ENCODE measurements at places on chromosomes 11 and 22.

DNA sequence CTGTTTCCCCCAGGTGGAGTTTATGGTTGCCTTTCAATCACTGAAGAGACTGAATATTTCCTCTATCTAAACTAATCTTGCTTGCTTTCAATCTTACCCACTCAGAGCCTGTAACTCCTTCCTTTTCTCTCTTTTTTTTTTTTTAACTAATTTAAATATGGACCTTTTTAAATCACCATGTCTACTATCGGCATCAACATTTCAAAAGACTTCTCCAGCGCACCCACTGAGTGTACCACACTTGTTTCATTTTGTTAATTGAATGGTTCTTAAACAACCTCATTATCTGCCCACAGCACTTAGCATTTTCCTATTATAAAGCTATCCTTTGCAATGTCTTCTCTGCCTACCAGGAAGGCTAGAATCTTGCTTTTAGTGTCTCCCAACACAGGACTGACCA is 1212.5 kb downstream of the LRRC4C start:
- no peak for DNase-seq

- DNase-seq = no peak
Measured at GRCh38 chr11:104965735-104966134, 2.6 kb downstream of the CASP4 start.

DNA sequence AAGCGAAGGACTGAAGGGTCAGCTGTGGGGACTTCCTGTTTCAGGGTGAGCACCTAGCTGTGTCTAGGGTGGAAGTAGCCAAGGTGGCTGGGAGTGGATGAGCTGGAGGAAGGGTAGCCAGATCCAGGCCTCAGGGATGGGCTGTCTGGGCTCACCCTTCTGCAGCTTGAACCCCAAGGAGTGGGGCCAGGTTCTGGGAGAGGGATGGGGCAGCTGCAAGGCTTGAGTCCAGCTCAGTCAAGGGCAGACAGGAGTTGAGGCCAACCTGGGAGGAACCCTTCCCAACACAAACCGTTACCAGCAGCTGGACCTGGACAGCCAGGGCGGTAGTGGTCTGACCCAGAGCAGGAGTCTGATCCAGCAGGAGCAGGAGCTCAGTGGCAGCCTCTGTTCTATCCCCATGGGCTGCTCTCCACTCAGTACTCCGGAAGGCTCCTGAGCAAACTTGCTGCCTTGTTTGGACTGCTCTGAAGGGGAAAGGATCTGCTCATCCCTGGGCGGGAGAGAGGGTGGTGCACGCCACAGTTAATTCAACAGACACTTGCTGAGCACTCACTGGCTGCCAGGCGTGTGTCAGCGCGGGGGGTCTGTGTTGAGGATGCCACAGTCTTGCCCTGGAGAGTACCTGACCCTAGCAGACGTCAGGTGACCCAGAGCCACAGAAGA is 53.8 kb upstream of the THY1 start:
- DNase-seq = no peak

DNA sequence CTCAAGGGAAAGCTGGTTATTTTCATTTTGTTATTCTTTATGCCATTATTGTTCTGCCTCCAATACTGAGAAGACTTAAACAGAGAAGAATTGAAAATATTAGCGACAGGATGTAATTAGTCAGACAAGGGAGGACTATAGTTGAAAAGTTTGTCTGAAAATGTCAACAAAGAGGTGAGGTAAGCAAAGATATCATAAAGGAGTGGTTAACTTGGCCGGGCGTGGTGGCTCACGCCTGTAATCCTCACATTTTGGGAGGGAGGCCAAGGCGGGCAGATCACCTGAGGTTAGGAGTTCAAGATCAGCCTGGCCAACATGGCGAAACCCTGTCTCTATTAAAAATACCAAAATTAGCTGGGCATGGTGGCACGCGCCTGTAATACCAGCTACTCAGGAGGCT is 4.1 kb upstream of the HYLS1 start:
- no peak for DNase-seq

- DNase-seq = no peak
Measured at GRCh38 chr11:103619480-103619879, 417.0 kb upstream of the DDI1 start.

All from aorta (tissue), 5 donors.